NCI-H748 treated with DMSO at 0.1 percent for 48 hours (cell line): ENCODE measurements at places on chromosomes 2 and 18.
A peak's percentile ranks its signal among the peaks of the same experiment; 100 is the strongest.

GRCh38 chr18:50775207-50775606, 44.6 kb downstream of the MRO start:
- no peak for DNase-seq

GRCh38 chr2:5696945-5697521, 4.8 kb downstream of the SOX11 start:
- peak; percentile 31 for DNase-seq

DNA sequence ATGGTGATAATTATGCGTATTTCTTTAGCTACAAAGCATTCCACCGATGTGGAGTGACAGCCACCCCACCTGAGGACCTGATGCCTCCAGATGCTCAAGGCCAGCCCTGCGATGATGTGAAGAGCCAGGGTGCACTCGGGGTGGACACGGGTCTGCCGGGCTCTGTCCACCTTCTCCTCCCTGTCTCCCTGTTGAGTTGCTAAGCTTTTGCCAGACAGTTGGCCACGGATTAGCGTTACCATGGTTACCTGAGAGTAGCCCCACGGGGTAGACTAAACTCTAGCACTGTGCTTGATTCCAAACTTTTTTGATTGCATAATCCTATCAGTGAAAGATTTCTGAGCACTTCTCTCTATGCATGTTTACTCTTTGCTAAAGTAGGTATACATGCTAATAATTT, 86.2 kb downstream of the SMIM21 start:
- DNase-seq: no peak

- DNase-seq: no peak
Measured at GRCh38 chr2:48312126-48312525, 217.8 kb upstream of the STON1 start.

GRCh38 chr2:56183643-56184499, at the start of gene CCDC85A:
Gene CCDC85A, plus strand, starts transcription at chr2:56183990. Its CDS starts 635 bp downstream, at chr2:56184625.
- DNase-seq: peak; percentile 57
